WTC11 (cell line): ENCODE measurements at places on chromosomes 5 and 9. TPM values are rescaled to one million over a fixed set of nuclear protein-coding genes. Genes with fewer than 3 reads are reported as not detected.

DNA sequence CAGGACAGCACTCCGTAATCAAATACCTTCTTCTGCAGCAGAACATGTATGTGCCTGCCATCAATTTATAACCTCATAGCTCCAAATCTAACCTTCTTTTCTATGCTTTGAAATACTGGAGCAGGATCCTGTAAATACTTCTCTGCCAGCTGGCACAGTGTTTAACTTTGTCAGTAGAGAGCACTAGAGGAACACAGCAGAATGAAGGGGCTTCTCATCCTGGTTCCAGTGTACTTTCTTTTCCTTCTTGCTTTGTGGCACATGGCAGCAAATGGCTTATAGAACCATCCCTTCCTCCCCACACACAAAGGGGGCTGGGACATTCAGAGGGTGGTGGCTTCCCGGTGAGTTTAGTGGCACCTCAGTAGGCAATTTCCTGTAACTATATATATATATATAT, 3.8 kb upstream of the FBXW11 start:
- H3K4me1 ChIP-seq: peaks cover 37% of the 10 kb centered on the region
- peak overlapping the region; percentile 77 for H3K27ac ChIP-seq
- no peak overlapping the region for H3K4me3 ChIP-seq
- peaks cover 35% of the 10 kb centered on the region for H3K27me3 ChIP-seq

MRPL50 gene
- 16.6 to 19.6 TPM (median 17.0 TPM) in 3 replicates for total RNA-seq

TMEM215 gene
- 0.21 to 0.34 TPM (median 0.31 TPM) in 3 replicates for total RNA-seq

GFRA3 gene
- total RNA-seq: 0.69 to 1.3 TPM (median 0.94 TPM) in 3 replicates

ERP44 gene
- 13.2 to 14.1 TPM (median 13.7 TPM) in 3 replicates for total RNA-seq

CCDC171 gene
- total RNA-seq: 2.8 to 4.1 TPM (median 2.9 TPM) in 3 replicates

ABL1 gene
- total RNA-seq: 87.5 to 104 TPM (median 89.1 TPM) in 3 replicates

GRCh38 chr5:110880413-110880812, 141.6 kb downstream of the SLC25A46 start:
- H3K36me3 ChIP-seq: no peaks in the 10 kb centered on the region
- no peak for DNase-seq
- H3K27ac ChIP-seq: no peak overlapping the region
- no peaks in the 10 kb centered on the region for H3K4me1 ChIP-seq
- no peaks in the 10 kb centered on the region for H3K27me3 ChIP-seq

STING1 gene
- total RNA-seq: 0.37 to 1.6 TPM (median 0.64 TPM) in 3 replicates

DNA sequence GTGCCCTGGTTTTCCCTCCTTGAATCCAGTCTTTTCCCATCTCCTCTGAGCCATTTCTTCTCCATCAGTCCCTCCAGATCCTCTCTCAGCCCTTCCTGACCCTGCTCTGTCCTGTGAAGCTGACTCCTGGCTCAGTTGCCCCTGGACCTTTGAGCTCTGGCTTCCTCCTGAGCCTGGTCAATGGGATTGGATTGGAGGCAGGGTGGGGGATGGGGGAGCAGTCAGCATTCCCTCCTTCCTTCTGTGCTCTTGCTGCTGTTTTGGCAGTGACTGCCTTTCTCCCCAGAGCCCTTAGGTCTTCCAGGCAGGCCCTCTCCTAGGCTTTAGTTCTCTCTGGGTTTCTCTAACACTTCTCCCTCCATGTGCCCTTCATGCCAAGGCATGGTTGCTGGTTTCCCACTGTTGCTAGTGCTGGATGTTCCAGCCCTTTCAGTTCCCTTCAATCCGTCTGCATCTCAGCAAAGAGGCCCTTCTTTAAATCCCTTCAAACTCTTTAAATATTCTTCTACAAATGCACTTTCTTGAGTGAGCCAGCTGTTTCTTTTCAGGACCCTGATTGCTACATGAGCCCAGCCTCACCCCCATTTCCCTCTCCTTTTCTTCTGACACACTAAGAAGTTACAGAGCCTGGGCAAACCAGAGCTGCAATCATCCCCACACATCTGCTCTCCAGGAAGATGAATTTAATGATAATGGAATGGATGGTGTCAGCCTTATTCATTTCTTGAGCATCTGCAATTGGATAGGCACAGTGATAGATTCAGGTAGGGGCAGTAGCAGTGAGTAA, 2.2 kb downstream of the TNFSF15 start:
- H3K27me3 ChIP-seq: no peaks in the 10 kb centered on the region; the same call in none of the 2 replicates
- H3K36me3 ChIP-seq: no peaks in the 10 kb centered on the region
- DNase-seq: no peak
- no peak overlapping the region for H3K27ac ChIP-seq
- H3K4me1 ChIP-seq: peaks cover 41% of the 10 kb centered on the region
- H3K4me3 ChIP-seq: no peak overlapping the region

DNA sequence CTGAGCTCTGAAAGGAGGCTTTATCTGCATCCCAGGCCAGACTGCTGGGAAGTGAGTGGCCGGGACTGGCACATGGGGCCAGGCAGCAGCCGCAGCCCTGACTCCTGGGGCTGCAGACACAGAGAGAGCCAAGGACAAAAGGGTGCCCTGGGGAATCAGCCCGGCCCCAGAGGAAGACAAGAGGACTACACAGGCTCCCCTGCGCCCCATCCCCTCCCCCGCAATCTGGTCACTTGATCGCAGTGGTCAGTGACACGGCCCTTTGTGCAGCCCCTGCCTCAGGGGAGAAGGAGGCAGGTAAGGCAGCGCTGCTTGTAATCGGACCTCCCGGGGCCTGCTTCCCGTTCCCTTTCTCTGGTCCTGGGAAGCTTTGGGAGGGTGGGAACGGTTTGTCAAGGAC, 55.5 kb upstream of the FUBP3 start:
- no peak overlapping the region for H3K4me3 ChIP-seq
- DNase-seq: peak; percentile 55
- H3K36me3 ChIP-seq: no peaks in the 10 kb centered on the region
- H3K27ac ChIP-seq: no peak overlapping the region
- peaks cover 36% of the 10 kb centered on the region for H3K4me1 ChIP-seq

RNF208 gene
- 13.3 to 14.8 TPM (median 14.3 TPM) in 3 replicates for total RNA-seq

DNA sequence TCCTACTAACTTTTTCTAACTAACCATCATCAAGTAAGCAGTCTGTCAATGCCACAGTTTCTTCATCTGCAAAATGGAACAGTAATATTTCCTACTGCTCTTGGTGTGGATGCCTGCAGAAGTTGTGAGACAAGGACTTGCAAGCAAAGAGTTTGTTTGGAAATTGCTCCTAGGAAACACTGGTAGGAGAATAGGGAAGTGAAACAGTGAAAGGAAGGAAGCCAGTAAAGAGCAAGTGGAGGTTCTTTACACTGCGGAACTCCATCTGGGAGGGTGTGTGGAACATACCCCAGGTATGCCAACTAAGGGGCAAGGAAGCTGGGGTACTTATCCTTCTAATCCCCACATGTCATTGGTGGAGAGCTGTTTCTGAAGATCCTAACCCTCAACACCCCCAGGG, 119.9 kb downstream of the FOXD1 start:
- no peak overlapping the region for H3K27ac ChIP-seq
- peaks cover 9% of the 10 kb centered on the region for H3K4me1 ChIP-seq
- peaks cover 21% of the 10 kb centered on the region; the same call in 1 of the 2 replicates for H3K36me3 ChIP-seq
- no peak overlapping the region for H3K4me3 ChIP-seq
- DNase-seq: no peak
- H3K27me3 ChIP-seq: peaks cover 4% of the 10 kb centered on the region

KDM3B gene
- 86.2 to 89.0 TPM (median 87.9 TPM) in 3 replicates for total RNA-seq

- H3K4me3 ChIP-seq: no peak overlapping the region
- no peak for DNase-seq
- no peaks in the 10 kb centered on the region for H3K36me3 ChIP-seq
- no peaks in the 10 kb centered on the region for H3K4me1 ChIP-seq
- no peak overlapping the region for H3K27ac ChIP-seq
Observed at GRCh38 chr5:133273661-133274596, 222.1 kb downstream of the HSPA4 start.

DNA sequence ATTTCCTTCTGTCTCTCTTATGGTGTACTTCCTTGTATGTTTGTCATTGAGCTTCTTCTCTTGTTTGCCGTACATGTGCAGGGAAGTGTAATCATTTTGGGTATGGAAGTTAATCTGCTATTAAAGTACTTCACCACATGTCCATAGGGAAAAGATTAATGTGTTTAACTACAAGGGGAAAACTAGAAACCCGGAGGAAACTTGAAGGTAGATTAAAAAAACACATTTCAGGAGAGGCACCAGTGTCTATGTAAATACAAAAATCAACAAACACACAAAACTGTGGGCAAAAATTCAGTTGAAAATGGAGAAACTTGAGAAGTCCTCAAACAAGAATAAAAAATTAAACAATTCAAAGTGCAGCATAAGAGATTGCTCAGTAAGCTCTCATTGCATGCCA, 166.4 kb downstream of the PBX3 start:
- H3K36me3 ChIP-seq: no peaks in the 10 kb centered on the region
- H3K27ac ChIP-seq: no peak overlapping the region
- DNase-seq: no peak
- peaks cover 43% of the 10 kb centered on the region for H3K4me1 ChIP-seq

- no peak overlapping the region for H3K4me3 ChIP-seq
- 0 out of 2 replicates have a peak, but pooled peaks cover 2% of the 10 kb centered on the region for H3K36me3 ChIP-seq
- H3K27me3 ChIP-seq: no peaks in the 10 kb centered on the region
- DNase-seq: no peak
Observed at GRCh38 chr9:134863941-134864820, 16.4 kb upstream of the FCN2 start.

DNA sequence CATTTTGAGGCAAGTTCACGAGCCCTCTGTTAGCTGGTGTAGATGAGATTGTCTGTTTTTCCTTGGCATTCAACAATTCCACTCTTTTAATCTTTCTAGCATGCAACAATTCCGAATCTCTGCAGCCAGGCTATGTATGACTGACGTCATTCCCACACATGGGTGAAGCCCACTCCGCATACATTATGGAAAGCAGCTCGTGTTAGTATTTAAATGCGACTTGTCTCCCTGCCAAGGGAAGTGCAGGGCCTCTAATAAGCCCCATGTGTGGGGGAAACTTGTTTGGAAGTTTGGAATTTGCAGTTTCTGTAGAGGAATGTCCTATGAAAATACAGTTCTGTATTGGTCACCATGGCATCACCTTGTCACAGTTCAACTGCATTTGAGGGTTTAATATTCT, 146.0 kb upstream of the FBXL7 start:
- no peak for DNase-seq
- no peaks in the 10 kb centered on the region for H3K36me3 ChIP-seq
- H3K4me3 ChIP-seq: no peak overlapping the region

DAP gene
- total RNA-seq: 46.7 to 47.7 TPM (median 47.5 TPM) in 3 replicates

IRX1 gene
- 14.1 to 21.0 TPM (median 14.8 TPM) in 3 replicates for total RNA-seq

- H3K27me3 ChIP-seq: no peaks in the 10 kb centered on the region
- H3K36me3 ChIP-seq: peaks cover 17% of the 10 kb centered on the region
- no peak overlapping the region for H3K4me3 ChIP-seq
- DNase-seq: no peak
- H3K27ac ChIP-seq: no peak overlapping the region
- no peaks in the 10 kb centered on the region for H3K4me1 ChIP-seq
Observed at GRCh38 chr9:77418226-77418625, 229.9 kb downstream of the GNA14 start.

SPATA31A3 gene
- not detected in 3 replicates for total RNA-seq

DNA sequence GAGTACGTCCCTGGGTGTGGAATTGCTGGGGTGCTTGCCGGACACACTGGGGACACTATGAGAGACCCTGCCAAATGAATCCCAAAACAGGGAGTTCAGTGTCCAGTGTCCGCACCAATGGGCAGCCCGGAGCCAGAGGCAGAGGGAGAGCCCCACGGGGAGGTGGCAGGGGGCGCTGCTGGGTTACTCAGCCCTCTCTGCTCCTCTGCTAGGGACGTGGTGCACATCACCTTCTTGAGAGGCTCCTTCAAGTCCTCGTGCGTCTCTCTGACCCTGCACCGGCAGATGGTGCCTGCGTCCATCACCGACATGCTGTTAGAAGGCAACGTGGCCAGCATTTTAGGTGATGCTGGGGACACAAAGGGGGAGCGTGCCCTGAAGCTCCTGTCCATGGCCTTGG, 20.8 kb downstream of the STKLD1 start:
- H3K27me3 ChIP-seq: peaks cover 6% of the 10 kb centered on the region
- no peaks in the 10 kb centered on the region for H3K36me3 ChIP-seq
- H3K27ac ChIP-seq: no peak overlapping the region
- DNase-seq: peak; percentile 82
- H3K4me3 ChIP-seq: no peak overlapping the region

GRCh38 chr9:111959468-111960359, 63.1 kb downstream of the UGCG start:
- peaks cover 12% of the 10 kb centered on the region for H3K4me1 ChIP-seq
- H3K36me3 ChIP-seq: no peaks in the 10 kb centered on the region
- no peak overlapping the region for H3K4me3 ChIP-seq
- no peaks in the 10 kb centered on the region for H3K27me3 ChIP-seq

DNA sequence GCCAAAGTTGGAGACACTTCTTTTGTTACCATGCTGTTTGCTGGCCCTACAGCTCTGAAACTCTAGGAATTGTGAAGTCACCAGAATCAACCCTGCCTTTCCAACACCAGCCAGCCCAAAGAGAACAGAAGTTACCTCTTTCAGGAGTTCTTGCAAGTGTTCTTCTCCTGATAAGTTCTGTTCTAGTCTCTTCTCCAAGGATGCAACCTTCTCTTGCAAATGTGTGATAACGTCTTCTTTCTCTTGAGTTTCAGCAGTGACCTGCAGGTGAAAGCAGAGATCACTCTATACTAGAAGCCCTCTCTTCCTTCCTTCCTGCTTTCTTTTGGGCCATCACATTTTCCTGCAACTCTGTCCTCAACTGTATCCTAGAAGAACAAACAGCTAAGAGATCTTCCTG, 29.1 kb downstream of the GOLGA1 start:
- H3K27ac ChIP-seq: no peak overlapping the region
- H3K4me3 ChIP-seq: no peak overlapping the region
- no peak for DNase-seq
- peaks cover 5% of the 10 kb centered on the region for H3K4me1 ChIP-seq
- no peaks in the 10 kb centered on the region for H3K27me3 ChIP-seq

- peaks cover 6% of the 10 kb centered on the region for H3K4me1 ChIP-seq
- H3K36me3 ChIP-seq: no peaks in the 10 kb centered on the region
- H3K4me3 ChIP-seq: no peak overlapping the region
Observed at GRCh38 chr9:14960881-14961280, 50.7 kb upstream of the FREM1 start.

PRLR gene
- total RNA-seq: 1.9 to 3.2 TPM (median 1.9 TPM) in 3 replicates

TRIM36 gene
- total RNA-seq: 17.4 to 24.1 TPM (median 20.0 TPM) in 3 replicates

DNA sequence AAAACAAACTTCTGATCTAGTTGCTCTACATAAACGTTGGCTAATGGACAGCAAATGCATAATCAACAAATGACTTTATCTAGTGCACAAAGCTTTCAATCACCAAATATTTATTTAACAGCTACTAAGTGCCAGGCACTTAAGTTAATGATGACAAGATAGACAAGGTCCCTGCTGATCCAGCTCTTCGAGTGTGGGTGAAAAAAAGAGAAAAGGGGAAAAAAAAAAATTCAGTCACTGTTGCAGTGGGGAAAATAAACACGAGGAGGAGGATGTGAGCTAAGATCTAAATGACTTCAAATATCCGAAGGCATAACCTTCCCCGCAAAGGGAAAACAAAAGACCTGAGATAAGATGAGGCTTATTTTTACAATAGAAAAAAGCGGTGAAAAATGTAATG, 9.6 kb downstream of the PSIP1 start:
- H3K27me3 ChIP-seq: no peaks in the 10 kb centered on the region
- peak overlapping the region; percentile 0; the same call in 1 of the 2 replicates for H3K27ac ChIP-seq
- no peak for DNase-seq
- H3K36me3 ChIP-seq: peaks cover 82% of the 10 kb centered on the region
- H3K4me3 ChIP-seq: no peak overlapping the region

GRCh38 chr9:14089051-14089803, 224.7 kb downstream of the NFIB start:
- peak overlapping the region; percentile 50; the same call in 1 of the 2 replicates for H3K27ac ChIP-seq
- no peaks in the 10 kb centered on the region for H3K36me3 ChIP-seq
- no peak for DNase-seq
- no peaks in the 10 kb centered on the region for H3K27me3 ChIP-seq
- no peak overlapping the region for H3K4me3 ChIP-seq
- H3K4me1 ChIP-seq: peaks cover 33% of the 10 kb centered on the region

ALDH7A1 gene
- total RNA-seq: 176 to 178 TPM (median 177 TPM) in 3 replicates
